ENCODE measurements at places on chromosomes 4 and X.

DNA sequence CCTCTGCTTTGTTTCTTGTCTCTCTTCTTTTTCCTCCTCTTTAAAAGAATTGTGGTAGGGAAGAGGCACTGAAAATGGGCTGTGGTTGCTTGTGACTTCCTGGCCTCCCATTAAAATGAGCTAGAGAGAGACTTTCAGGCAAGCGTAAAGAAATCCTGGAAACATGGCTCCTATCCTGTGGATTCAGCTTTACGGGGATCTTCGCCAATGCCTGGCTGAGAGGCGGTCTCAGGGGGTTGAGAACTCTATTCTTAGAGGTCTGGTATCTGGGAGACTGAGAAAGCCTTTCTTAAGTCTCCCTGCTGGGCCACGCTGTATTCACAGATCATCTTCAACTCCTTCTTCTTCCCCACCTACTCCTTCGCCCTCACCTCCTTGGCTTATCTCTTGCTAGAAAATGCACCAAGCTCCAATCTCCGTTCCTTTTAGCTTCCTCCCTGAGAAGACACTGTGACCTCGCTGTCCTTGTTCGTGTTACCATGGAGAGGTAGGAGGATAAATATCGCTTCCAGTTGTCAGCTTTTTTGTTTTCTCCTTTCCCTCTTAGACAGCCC is 542 bp upstream of the KLF8 start:
- DNase-seq = no peak

- DNase-seq = peak; percentile 50
Measured at GRCh38 chr4:139603576-139604410, 47.8 kb upstream of the SETD7 start.

DNA sequence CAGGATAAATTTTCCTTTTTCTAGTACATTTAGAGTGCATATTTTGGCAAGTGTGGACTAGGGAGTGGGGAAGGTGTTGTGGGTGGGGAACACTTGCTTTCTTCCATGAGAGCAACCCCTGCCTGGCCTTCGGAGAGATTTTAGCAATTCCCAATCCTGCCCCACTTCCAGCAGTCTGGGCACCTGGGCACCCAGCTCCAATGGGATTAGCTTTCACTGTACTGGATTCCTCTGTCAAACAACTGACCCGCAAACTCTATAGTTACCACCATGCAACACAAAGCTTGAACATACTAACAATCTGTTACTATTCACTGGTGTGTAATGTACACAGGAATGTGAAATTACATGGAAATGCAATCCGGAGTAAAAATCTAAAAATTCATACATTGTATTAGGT is 50.3 kb downstream of the SH3RF1 start:
- no peak for DNase-seq

DNA sequence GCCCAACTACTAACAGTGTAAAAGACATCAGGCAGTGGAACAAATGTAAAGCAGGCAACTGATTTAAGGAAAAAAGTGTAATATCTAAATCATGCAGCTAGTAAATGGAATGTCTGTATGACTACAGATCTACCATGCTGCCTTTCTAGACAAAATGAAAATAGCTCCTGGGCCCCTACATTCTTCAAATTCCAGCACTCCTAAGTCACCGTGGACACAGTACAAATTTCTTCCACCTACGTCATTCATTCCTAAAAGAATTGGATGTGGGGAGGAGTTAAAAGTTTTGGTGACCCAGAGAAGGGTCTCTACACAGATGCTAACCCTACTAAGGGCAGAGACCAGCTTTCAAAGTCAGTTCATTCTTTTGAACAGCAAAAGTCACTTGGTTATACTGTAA is 137.2 kb upstream of the ARHGEF9 start:
- no peak for DNase-seq

- DNase-seq = no peak
Measured at GRCh38 chr4:101818362-101818761, 27.8 kb downstream of the BANK1 start.

DNA sequence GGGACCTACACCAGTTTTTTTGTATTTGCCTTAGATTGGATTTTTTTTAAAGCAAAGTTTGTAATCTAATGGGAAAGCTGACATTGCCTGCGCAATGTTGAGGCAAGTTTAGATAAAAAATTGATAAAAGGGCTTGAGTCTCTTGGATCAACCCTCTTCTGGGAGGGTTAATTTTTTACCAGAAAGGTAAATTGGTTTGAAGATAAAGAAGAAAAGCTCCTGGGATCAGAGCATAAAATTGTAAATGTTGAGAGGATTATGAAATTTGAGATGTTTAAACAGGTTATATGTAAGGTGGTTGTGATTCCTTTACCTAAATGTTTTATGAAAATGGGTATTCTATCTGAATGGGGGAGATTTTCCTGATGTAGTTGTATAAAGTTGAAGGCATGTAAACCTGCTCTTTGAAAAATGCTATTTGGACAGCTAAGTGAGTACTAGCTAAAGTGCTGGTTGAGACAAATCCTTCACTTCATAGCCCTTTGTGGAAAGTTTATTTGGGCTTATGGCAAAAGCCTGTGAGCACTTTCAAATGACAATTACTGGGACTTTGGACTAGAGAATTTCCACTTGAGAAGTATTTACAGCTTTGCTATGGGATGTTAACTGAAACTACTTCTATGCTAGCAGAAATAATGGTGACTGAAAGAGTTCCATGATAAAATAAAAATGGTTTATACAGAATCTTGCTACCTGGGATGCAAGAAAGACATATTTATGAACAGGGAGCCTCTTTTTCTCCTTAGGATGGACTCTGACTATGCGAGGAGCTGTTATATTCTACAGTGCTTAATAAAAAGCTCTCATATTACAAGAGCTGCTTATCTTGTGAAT is 56.2 kb downstream of the UGT2B10 start:
- DNase-seq = no peak

- no peak for DNase-seq
Measured at GRCh38 chrX:20472620-20473258, 206.0 kb upstream of the RPS6KA3 start.

DNA sequence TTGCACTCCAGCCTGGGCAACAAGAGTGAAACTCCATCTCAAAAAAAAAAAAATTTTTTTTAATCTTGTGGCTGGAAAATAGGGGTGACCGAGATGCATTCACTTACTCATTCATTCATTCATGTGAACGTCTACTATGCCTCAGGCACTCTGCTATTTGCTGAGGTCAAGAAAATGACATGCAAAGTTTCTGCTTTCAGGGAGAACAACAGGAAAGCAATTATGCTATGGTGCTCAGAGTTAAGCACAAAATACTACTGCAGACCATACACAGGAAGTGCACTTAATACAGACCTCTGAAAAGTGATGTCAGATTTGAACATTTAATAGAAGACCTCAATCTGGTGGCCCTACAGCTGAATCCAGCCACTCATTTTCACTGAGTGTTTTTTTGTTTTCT is 59.6 kb upstream of the DUSP21 start:
- no peak for DNase-seq

- DNase-seq = no peak
Measured at GRCh38 chr4:145203410-145203809, 23.0 kb upstream of the OTUD4 start.

- DNase-seq = no peak
Measured at GRCh38 chrX:40867352-40867751, 132.0 kb upstream of the MED14 start.

GRCh38 chr4:64305565-64306254 is 103.5 kb downstream of the TECRL start:
- DNase-seq = no peak

DNA sequence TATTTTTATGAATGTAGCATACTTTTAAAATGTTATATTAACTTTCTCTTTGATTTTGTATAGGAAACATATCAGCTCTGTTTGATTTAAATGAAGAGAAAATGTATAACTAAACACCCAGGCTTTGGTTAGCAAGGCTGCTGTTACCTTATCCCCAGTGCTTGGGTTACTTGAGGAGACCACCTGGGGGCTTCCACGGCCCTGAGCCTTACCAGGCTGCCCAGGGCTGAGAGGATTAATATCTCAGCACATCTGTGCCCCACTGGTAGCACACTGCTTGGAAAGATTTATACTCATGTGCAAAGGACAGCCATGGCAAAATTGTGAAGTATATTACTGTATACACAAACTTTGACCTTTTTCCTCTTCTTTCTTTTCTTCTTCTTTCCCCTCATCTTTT is 752.9 kb downstream of the RAPGEF2 start:
- DNase-seq = no peak

DNA sequence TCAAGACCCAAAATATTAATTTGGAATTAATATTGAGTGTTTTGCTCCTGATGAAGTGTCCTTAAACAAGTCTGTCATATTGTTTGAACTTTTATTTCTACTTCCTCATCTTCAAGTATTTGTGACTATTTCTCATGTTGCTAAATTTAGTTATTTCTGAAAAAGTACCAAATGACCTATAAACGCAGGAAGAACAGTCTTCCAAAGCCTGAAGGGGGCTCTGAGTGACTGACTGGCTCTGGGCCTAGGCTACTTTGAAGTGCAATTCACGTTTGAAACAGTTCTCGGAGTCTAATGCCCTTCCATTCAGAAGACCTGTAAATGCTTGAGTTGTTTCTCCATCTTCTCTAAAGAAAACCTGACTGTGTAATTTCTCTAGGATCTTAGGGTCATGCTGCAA is 26.5 kb downstream of the GALNT7 start:
- DNase-seq = no peak

DNA sequence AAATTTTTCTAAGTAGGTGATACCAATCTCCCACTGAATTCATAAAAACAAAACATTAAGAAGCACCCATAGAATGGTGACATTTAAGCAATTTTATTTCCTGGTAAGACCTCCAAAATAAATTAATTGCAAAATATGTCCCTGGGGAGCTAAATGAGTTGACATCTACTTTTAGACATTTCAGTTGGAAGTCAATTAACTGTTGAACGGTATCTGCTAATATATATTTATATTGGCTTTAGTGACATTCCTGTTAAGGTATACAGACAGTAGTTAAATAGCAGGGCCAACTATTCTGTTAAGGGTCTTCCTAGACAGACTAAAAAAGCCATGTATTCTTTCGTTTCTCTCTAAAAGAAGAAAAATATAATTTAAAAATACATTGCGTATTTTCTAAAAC is at the start of gene PRR27:
TSS of gene PRR27 (plus strand) at position 301 of the 400 bp plus-strand sequence. CDS start 139 bp downstream, outside the sequence.
- DNase-seq = no peak

GRCh38 chr4:3385711-3386420 is 55.9 kb upstream of the HGFAC start:
- no peak for DNase-seq

DNA sequence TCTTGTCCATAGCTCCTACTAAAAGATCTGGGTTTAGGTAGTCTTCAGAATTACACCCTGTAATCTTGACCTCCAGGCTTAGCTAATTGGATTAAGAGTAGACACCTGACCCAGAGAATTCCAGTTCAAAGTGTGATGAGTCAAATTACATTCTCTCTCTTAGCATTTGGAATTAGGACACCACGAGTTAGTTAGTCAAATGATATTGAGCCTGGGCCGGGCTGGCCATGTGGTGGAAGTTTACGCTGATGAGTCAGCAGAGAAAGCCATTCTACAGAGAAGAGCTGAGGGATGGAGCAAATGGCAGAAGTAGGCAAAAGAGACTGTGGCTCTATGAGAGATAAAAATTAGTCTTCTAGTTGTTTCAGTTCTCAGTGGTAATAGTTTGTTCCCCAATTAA is 31.1 kb downstream of the CEP44 start:
- no peak for DNase-seq

DNA sequence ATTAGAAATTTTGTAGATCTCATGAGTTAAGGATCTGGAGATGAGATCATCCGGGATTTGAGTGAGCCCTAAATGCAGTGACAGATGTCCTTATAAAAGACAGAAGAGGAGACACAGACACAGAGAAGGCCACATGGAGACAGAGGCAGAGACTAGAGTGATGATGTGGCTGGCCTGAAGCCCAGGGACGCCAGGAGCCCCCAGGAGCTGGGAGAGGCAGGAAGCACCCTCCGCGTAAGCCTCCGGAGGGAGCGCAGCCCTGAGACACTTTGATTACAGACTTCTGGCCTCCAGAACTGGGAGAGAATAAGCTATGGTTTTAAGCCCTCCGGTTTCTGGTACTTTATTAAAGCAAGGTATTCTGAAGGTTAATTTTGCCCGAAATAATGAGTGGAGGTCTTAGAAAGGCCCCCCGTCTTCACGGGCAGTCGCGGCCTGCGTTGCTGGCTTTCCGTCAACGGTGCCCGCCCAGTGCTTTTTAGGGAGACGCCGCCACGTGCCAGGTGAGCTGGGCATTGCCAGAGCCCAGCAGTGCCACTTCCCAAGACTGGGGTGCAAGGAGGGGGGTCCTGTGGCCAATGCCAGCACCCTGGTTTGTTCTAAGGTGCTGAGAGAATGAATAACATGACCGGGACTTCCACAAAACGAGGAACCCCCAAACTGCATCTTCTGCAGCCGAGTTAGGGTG is 8.1 kb downstream of the DHRSX start:
- DNase-seq = no peak

DNA sequence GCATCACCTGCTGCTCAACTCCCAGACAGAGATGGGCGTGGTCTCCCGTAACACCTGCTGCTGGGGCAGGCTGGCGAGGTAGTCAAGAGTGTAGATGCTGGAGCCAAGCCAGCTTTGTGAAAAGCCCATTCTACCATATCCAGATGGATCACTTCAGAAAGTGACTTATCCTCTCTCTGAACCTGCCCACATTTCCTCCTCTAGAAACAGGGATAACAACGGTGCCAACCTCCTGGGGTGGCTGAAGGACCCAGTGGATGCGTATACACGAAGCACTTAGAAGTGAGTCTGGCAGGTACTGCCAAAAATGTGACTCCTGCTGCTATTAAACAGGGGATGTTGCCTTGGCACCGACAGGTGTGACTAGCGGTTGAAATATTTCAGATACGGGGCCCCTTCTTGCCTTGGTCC is 95.8 kb downstream of the SORBS2 start:
- no peak for DNase-seq

- peak; percentile 9 for DNase-seq
Measured at GRCh38 chr4:85127653-85128052, 161.2 kb upstream of the WDFY3 start.

GRCh38 chr4:8905226-8905772 is 33.7 kb upstream of the HMX1 start:
- no peak for DNase-seq

- DNase-seq = no peak
Measured at GRCh38 chr4:176236946-176237345, 32.1 kb downstream of the ASB5 start.

DNA sequence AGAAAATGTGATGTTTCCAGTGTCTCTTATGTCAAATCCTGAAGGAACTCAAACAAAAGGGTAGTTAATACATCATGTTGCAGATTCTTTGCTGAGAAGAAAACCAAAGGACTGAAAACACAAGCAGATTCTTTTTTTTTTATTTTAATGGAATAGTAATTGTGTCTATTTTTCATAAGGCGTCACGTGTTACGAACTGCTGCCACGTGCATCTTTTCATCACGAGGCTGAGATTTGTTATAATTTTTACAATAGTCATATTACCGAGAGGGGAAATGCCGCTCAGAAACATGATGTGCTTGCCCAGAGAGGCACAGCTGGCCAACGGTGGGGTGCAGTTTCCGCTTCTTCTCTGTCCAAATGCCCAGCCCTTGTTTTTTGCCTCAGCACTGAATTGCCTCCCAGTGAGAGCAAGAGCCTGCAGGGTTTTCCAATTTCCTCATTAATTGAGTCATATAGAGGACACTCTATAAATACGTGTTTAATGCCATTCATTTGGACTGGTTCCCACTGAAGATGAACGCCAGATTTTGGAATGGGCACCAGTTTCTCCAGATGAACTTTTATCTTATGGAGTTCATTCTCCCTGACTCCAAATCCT is 225.3 kb downstream of the STK32B start:
- DNase-seq = no peak

Measured in DND-41 (cell line).